ENCODE measurements at places on chromosomes 1 and 21.

GRCh38 chr1:231691618-231692259 lies 65.1 kb downstream of the DISC1 start:
- DNase-seq = no peak

DNA sequence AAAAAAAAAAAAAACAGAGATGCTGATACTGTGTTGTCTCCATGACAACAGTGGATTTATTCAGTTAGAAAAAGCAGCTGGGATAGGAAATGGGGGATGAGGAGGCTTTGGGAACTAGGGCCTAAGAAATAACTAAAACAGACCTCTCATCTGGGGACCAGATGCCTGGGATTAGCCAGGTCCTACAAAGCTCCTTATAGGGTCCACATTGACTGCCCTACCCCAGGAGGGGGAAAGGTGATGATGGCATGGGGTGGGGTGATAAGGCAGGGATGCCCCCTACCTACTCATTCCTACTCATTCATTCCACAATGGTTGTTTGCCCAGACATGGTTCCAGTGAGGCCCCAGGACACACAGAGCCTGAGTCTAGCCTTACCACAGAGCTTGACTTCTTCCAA lies 131.2 kb downstream of the PLXNA2 start:
- DNase-seq = no peak

DNA sequence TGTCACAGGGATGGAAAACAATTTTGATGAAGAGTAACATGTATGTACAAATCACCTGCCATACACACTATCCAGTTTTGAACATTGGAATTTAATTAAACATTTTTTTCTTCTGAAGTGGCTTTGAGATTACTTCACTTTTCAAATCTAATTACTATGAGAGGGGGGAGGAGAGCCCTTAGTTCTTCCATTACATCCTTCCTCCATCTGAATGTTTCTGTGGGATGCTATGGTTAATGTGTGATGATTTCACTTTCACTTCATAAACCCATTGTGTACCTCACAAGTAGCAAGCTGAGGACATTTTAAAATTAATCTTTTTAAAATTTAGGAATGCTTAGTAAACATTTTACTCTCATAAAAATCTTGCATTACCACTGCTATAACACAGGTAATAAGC lies 156.9 kb downstream of the RUNX1 start:
- no peak for DNase-seq

- no peak for DNase-seq
These were observed 458.2 kb upstream of the RUNX1 start for GRCh38 chr21:35507181-35507759.

- DNase-seq = no peak
These were observed 25.8 kb upstream of the EVA1B start for GRCh38 chr1:36349241-36349671.

Data from fibroblast of skin of left biceps (primary cell).